ENCODE measurements at places on chromosomes 16 and 17. TPM values are rescaled to one million over a fixed set of nuclear protein-coding genes. Genes with fewer than 3 reads are reported as not detected.

DNA sequence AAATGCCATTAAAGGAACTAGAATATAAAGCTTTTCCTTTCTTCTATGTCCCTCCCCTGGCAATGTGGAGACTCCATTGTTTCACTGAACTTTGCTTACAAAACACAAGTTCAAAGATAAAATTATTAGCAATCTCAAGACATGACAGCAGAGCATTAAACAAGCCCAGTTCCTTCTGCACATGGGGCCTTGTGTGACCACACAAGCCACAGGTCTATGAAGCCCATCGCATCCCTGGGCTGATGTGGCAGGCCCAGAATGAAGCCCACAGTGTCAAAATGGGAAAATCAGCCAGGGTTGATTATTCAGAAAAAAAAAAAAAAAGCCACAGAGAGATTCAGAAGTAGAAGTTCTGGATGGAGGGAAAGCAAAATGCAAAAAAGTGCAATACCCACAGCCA is 12.9 kb upstream of the SLC39A11 start:
- H3K4me3 ChIP-seq = no peak overlapping the region
- H3K27me3 ChIP-seq = no peaks in the 10 kb centered on the region
- no peak for DNase-seq
- no peaks in the 10 kb centered on the region for H3K4me1 ChIP-seq

The ZNF263 gene
- 26.2 TPM for total RNA-seq

The KRT36 gene
- not detected for total RNA-seq

- no peaks in the 10 kb centered on the region for H3K4me1 ChIP-seq
- no peak overlapping the region for H3K27ac ChIP-seq
- no peaks in the 10 kb centered on the region for H3K36me3 ChIP-seq
- H3K27me3 ChIP-seq = no peaks in the 10 kb centered on the region
Measured at GRCh38 chr16:88023786-88024185, 72.6 kb downstream of the BANP start.

- H3K4me3 ChIP-seq = no peak overlapping the region
- no peaks in the 10 kb centered on the region for H3K4me1 ChIP-seq
- no peaks in the 10 kb centered on the region for H3K27me3 ChIP-seq
- H3K27ac ChIP-seq = no peak overlapping the region
- DNase-seq = no peak
Measured at GRCh38 chr17:40457369-40457768, 14.1 kb downstream of the IGFBP4 start.

DNA sequence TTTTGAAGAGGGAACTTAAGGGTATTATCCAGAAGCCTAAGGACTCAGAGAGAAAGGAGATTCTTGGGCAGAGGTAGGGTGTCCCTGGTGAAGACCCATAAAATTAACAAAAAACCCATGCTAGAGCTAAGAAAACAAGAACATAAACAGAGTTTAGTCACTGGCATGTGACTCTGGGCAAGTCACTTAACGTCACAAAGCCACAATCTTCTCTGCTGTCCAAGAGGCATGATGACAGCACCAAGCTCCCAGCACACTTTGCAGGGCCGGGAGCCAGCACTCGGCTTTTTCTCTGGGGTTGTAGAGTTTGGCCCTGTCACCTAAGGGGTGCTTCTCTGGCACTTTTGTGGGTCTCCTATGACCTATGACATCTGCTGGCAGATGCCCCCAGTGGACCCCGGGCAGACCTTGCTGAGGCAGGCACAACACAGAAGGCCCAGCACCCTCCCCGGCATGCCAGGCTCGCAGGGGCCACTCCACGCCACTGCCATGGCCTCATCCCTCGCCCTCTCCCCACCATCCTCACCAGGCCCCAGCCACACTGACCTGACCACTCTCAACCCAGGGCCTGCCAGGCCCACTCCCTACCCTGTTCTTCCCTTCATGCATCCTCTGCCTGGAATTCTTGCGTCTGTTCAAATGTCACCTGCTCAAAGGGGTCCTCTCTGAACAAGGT is 69.8 kb downstream of the DYNLRB2 start:
- no peak overlapping the region for H3K4me3 ChIP-seq
- H3K27me3 ChIP-seq = no peaks in the 10 kb centered on the region
- no peaks in the 10 kb centered on the region for H3K4me1 ChIP-seq
- no peak overlapping the region for H3K27ac ChIP-seq
- H3K36me3 ChIP-seq = no peaks in the 10 kb centered on the region

DNA sequence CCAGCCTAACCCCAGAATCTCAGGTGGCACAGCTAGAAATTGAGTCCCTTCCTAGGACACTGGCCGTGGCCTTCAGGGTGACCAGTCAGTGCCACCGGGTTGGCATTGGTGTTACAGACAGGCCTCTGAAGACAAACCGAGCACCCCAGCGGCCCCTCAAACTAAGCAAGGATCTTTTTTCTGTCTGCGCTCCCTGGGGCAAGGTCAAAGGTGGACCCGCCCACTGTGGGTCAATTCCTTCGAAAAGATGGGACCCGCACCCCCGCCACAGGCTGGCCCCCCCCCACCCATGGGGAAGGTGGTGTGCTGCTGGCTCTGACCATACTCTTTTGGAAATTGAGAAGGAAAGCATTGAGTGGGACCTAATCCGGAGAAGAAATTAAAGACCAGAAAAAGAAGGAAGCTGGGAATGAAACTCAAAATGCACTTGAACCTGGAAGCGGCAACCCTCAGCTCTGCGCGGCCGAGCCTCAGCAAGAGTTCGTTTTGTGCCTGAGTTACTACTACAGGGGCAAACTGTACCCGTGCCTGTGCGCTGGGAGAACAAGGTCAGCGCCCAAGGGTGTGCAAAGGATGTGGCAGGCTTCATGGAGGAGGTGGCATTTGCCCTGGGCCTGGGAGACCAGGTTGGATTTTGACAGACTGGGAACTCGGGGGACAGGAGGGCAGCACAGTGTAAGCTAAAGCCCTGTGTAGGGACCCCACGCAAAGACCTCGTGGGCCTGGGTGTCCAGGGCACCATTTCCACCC is 20.4 kb downstream of the TMC6 start:
- no peaks in the 10 kb centered on the region for H3K4me1 ChIP-seq
- H3K27ac ChIP-seq = no peak overlapping the region
- H3K27me3 ChIP-seq = no peaks in the 10 kb centered on the region
- peak; percentile 49 for DNase-seq

- H3K4me1 ChIP-seq = no peaks in the 10 kb centered on the region
- H3K27me3 ChIP-seq = no peaks in the 10 kb centered on the region
- no peak overlapping the region for H3K27ac ChIP-seq
- H3K36me3 ChIP-seq = no peaks in the 10 kb centered on the region
Measured at GRCh38 chr17:15490634-15491261, 23.3 kb upstream of the CDRT4 start.

The DHX58 gene
- total RNA-seq = 24.5 TPM

The NEUROD2 gene
- not detected for total RNA-seq

DNA sequence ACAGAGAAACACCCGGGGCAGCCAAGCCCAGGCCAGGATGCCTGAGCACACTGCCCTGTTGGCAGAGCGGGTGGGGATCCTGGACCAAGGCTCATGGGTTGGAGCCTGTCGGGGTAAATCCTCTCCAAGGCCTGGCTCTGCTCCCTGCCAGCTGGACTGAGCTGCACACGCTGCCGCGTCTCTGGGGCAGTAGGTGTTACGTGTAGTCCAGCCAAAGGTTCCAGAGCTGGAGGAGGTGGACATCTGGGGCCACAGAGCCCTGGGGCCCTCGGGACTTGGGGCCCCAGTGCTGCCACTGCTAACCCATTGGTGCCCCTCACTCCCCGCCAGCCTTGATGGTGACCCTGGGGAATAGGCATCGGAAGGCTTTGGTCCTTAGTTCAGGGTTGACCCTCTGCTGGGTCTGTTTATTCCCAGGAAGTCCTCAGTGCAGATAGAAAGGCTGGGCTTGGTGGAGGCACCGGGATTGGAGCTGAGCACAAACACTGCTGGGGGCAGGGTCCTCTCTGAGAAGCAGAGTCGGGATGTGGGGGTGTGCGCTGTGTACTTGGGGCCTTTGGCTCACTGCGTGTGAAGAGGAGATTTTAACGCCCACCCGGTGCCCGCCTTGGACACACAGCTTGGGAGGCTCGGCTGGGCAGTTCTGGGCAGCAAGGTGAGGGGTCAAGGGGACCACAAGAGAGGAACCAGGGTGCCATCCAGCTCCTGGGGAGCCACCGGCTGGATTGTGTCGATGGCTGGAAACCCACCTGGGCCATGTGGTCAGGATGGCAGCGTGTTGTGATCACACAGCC is 16.3 kb upstream of the CBX4 start:
- H3K27me3 ChIP-seq = no peaks in the 10 kb centered on the region
- no peaks in the 10 kb centered on the region for H3K36me3 ChIP-seq
- no peak overlapping the region for H3K27ac ChIP-seq
- no peak overlapping the region for H3K4me3 ChIP-seq
- no peaks in the 10 kb centered on the region for H3K4me1 ChIP-seq

DNA sequence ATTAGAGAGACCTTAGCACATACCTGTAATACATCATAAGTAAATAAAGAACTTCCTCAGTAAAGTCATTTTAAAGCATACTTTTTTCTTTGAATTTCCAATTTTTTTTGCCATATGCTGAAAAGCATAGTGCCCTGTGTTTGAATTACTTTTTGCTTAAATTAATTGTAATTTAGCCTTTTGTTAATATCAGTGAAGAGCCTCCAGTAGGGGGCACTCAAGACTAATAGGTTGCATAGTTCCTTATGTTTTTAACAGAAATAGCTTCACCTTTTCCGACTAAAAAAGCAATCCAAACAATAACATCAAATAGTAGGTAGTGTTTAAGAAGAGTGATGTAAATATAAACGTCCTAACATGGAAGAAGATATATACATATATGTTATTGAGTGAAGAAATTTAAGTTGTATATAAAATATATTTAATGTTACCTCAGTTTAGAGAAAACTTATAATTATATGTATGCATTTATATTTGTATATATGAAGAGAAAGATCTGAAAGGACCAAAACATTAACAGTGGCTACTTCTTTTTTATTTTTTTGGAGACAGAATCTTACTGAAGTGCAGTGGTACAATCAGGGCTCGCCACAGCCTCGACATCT is 18.6 kb downstream of the RAD51C start:
- no peak overlapping the region for H3K27ac ChIP-seq
- H3K4me1 ChIP-seq = no peaks in the 10 kb centered on the region
- no peaks in the 10 kb centered on the region for H3K27me3 ChIP-seq
- H3K36me3 ChIP-seq = no peaks in the 10 kb centered on the region

- H3K27ac ChIP-seq = no peak overlapping the region
- no peak for DNase-seq
- no peak overlapping the region for H3K4me3 ChIP-seq
- H3K4me1 ChIP-seq = no peaks in the 10 kb centered on the region
Measured at GRCh38 chr16:57642160-57643135, 14.0 kb downstream of the ADGRG1 start.

DNA sequence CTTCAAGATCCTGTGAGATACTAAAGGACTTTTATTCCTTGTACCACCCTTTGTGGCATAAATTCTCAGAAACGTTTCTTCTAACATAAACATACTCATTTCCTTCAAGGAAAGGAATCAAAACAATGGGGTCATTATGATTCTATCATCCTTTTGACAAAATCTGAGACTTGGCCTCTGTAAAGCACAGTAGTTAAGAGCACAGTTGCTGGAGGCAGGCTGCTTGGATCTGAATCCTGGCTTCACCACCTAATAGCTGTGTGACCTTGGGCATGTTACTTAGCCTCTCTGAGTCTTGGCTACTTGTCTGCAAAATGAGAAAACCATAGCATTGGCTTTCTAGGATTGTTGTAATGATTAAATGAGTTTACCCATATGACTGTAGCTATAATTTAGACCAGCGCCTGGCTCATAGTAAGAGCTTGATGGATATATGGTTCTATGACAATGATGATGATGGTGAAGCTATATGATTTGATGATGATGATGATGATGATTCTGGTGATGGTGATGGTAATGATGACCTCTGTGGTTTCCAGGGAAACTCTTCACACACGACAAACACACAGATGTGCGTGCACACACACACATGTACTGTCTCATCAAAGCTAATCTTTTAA is 6.1 kb upstream of the KRT31 start:
- H3K4me1 ChIP-seq = no peaks in the 10 kb centered on the region
- no peak overlapping the region for H3K27ac ChIP-seq
- no peaks in the 10 kb centered on the region for H3K36me3 ChIP-seq
- H3K4me3 ChIP-seq = no peak overlapping the region
- no peak for DNase-seq

The SMIM36 gene
- total RNA-seq = not detected

- H3K27me3 ChIP-seq = no peaks in the 10 kb centered on the region
- no peaks in the 10 kb centered on the region for H3K4me1 ChIP-seq
- no peak overlapping the region for H3K27ac ChIP-seq
- no peak for DNase-seq
- peaks cover 17% of the 10 kb centered on the region for H3K36me3 ChIP-seq
Measured at GRCh38 chr16:56469748-56470147, 18.4 kb downstream of the OGFOD1 start.

DNA sequence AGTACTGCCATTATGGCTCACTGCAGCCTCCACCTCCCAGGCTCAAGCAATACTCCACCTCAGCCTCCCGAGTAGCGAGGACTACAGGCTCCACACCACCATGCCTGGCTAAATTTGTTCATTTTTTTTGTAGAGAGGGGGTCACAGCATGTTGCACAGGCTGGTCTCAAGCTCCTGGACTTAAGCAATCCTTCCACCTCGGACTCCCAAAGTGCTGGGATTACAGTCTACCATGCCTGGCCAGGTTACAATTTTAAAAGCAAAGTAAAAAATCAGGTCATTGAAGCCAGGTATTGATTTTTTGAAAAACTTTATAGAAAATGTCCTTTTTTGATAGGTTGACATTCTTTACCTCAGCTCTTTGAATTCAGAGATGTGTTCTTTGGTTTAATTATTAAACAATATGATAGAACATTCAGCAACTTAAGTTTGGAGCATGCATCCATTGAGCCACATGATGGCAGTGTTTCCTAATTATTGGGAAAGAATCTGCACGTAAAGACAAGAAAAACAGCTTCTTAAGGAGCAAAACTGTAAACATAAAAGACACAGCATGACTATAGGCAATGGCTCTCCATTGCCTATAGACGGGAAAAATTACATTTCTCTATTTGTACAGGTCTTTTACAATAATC is 1.7 kb upstream of the SLC16A11 start:
- no peaks in the 10 kb centered on the region for H3K27me3 ChIP-seq
- no peak for DNase-seq
- no peak overlapping the region for H3K4me3 ChIP-seq
- H3K27ac ChIP-seq = no peak overlapping the region
- no peaks in the 10 kb centered on the region for H3K4me1 ChIP-seq

- no peaks in the 10 kb centered on the region for H3K36me3 ChIP-seq
- no peak overlapping the region for H3K27ac ChIP-seq
- no peak overlapping the region for H3K4me3 ChIP-seq
- no peaks in the 10 kb centered on the region for H3K27me3 ChIP-seq
- no peak for DNase-seq
Measured at GRCh38 chr17:74642995-74643394, 19.5 kb upstream of the CD300E start.

GRCh38 chr16:31080756-31081419 is 6.7 kb downstream of the ZNF646 start:
- H3K36me3 ChIP-seq = peaks cover 3% of the 10 kb centered on the region
- no peak overlapping the region for H3K4me3 ChIP-seq
- no peak for DNase-seq
- no peaks in the 10 kb centered on the region for H3K4me1 ChIP-seq
- H3K27ac ChIP-seq = no peak overlapping the region

The CLCN7 gene
- total RNA-seq = 44.8 TPM

DNA sequence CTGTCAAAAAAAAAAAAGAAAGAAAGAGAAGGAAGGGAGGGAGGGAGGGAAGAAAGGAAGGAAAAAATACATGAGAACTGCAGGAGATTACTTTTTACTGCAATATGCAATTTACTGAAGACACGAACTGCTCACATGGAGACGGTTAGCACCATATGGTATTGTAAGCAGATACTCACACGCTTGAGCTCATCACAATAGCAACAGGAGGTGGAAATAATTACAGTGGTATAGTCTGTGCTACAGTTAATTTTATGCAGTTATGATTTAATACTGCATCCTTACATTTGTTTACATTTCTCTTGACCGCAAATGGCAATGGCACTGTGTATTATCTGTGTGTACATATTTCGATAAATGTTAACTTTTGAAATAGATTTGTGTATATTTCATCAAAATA is 21.4 kb upstream of the SLC46A1 start:
- H3K27me3 ChIP-seq = no peaks in the 10 kb centered on the region
- no peak overlapping the region for H3K4me3 ChIP-seq
- no peak for DNase-seq
- no peaks in the 10 kb centered on the region for H3K36me3 ChIP-seq
